ENCODE measurements at places on chromosomes 3 and 15.
A peak's percentile ranks its signal among the peaks of the same experiment; 100 is the strongest.

- DNase-seq, result no peak
Observed at GRCh38 chr3:139309880-139310279, 33.9 kb upstream of the MRPS22 start.

GRCh38 chr3:192816351-192816750, 89.0 kb upstream of the FGF12 start:
- DNase-seq, result peak; percentile 59

- no peak for DNase-seq
Observed at GRCh38 chr3:157467200-157467599, 30.6 kb downstream of the PTX3 start.

GRCh38 chr15:44034933-44035624, 160.0 kb downstream of the FRMD5 start:
- no peak for DNase-seq

DNA sequence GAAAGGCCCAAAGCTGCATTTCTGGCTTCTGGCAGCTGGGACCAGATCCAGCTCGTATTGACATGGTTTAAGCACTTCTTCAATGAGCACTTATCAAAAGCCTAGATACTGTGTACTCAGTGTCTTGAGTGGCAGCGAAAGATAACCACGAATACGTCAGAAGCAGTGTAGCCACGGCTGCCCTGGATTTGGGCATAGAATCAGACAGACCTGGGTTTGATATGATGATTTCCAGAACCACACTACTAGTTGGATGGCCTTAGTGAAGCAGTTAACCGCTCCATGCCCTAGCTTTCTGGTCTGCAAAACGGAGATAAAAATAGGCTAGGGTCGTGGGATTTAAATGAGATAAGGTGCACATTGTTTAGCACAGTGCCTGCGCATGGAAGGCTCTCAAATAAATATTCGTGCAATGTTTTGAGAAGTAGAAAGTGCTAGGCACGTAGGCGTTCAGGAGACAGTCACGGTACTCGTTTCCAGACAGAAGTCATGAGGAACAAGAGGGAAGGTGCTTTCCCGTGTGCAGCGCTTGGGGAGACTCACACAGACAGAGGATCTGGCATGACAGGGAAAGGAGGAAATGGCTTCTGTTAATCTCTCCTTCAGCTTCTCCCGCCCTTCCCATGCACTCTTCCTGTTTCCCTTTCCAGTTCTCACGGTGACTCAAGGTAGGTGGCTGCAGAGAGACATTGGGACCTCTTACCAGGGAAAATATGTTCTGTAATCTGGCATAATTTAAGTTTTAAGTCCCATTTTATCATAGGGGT, 70.3 kb downstream of the CCNL1 start:
- DNase-seq, result no peak

DNA sequence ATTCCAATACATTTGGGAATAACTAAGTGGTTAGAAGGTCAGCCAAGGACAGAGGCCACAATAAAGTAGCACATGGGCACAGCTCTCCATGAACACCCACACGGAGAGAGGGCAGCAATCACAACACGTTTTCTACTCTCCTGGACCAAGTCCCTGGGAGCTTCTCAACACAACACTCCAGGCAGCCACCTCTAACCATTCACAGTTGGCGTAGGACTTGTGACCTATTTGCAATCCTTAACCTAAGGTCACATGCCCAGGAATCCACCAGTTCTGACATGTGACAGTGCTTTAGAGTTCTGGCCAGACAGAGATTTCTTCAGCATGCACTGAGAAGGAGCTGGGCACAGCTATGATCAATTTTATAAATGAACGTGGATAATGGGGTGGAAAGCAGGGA, 280.8 kb downstream of the SHQ1 start:
- no peak for DNase-seq

DNA sequence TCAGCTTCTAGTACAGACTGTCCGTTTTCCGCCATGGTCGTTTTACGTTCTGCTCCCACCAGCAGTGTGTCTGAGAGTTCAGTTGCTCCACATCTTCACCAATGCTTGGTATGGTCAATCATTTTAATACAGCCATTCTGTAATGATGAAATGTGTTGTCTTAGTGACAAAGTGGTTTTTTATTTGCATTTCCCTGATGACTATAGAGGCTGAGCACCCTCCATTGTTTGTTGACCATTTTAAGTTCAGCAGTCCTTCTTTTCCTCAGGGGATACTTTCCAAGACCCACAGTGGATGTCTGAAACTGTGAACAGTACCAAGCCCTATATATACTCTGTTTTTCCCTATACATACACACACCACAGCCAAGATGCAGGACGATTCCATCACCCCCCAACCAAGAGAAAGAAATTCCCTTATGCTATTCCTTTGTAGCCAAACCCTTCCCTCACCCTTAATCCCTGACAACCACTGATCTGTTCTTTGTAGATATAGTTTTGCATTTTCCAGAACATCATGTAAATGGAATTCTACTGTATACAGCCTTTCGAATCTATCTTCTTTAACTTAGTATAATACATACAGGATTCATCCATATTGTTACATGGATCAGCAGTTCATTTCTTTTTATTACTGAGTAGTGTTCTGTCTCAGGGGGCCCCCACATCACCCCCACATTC, 55.9 kb downstream of the C3orf20 start:
- DNase-seq, result no peak

DNA sequence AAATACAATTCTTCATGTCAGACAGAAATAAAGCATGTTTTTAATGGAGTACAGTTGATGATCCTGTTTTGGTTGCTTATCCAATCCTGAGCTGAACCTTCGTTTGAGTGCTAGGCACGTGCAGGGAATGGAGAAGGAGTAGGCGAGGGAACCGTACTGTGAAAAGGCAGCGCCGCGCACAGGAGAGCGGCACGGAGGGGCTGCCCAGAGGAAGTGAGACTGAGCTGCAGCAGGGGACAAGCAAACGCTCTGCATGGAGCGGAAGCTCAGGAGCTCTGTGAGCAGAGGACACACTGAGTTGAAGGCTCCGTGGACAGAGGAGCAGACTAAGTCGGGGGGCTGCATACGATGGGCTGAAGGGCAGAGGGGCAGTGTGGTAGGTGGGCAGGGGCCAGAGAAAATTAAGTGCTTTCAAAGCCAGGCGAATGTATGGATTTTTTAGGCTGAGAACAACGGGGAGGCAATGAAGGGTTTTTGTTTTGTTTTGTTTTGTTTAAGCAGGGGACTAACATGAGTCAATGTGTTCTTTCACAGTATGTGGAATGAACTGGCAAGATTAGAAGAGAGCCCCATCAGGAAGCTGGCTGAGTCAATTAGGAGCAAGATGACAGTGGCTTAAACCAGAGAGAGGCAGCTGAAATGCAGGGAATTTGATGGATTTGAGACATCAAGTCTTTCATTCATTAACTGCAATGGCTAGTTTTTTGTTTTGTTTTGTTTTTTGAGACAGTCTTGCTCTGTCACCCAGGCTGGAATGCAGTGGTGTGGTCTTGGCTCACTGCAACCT, 23.8 kb upstream of the TM2D3 start:
- peak; percentile 5 for DNase-seq

DNA sequence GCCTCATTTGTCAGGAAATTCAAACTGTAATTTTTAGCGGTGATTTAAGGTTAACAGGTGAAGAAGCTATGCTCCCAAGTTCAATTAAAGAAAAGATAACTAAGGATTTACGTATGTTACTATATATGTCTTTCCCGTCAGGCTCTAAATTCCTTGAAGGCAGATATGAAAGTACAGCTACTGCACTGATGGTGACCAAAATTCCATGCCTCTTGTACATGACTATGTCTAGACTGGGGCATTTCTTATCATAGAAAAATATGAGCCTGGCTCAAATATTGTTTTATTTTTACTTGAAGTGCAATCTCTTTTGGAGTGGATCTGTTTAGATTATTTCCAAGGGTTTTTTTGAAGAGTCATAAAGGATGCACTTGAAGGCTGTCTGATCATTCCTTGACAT, 647.1 kb upstream of the KCNMB2 start:
- DNase-seq, result no peak

DNA sequence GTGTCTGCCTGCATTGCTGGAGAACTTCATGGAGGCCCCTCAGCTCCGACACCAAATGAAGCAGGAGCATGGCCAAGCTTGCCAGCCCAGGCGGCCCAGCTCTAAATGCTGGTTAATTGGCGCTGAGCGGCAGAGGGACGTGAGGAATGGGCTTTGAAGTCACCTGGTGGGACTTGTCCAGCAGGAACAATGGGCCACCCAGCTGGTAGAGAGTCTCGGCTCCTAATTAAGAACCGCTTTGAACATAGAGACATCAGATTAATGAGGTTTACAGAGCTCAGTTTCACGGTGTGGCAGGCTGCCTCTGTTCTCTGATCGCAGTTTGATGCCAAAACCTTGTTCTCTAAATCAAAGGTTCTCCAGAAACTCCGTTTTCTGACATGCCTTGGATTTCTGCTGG, 77.5 kb upstream of the LINGO1 start:
- DNase-seq, result peak; percentile 45

DNA sequence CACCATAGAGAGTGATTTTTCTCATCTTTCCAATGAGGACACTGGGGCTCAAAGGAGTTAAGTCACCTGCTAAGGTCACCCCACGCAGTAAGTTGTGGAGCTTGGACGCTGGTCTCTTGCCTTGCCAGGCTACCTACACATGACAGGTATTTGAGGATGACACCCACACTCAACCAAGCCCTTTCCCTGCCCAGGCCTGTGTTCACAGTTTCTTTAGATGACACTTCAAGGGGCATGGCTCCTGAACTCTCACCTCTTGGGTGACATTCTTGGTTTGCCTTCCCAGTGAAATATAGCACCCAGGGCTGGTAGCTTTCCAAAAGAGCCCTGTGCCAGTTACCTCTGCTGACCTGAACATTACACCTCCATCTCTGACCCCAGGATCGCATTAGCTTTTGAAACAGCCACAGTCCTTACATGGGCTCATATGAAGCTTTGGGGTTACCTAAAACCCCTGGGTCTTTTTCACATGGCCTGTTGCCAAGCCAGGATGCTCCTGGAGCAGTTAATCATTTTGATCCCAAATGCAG, 148.0 kb downstream of the RPLP1 start:
- DNase-seq, result no peak

DNA sequence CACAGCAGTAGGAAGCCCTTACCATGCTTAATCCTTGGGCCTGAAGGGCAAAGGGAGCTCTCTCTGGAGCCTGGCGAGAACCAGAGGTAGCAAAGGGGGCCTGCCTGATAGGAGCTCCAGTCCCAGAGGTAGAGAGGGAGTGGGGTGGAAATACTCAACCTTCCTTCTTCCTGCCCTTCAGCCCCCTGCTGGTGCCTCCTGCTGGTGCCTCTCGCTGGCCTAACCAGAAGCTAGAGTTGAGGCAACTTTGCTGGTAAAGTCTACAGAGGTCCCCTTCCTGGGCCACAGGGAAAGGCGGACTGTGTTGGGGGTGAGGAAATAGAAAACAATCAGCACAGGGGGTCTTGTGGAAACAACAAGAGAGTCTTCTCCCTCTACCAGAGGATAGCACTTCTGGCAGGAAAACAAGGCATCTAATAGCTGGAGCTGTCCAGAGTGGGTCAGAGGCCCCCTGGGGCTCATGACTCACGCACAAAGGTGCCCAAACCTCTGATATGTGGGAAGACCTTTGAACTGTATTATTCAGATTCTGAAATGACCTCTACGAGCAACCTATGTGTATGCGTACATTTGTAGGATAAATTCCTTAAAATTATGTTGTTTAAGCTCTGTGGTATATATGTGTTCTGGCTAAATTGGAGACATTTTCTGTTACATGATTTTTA, 133.9 kb downstream of the LRRC28 start:
- no peak for DNase-seq

GRCh38 chr3:27657404-27657803, 64.7 kb downstream of the EOMES start:
- no peak for DNase-seq

DNA sequence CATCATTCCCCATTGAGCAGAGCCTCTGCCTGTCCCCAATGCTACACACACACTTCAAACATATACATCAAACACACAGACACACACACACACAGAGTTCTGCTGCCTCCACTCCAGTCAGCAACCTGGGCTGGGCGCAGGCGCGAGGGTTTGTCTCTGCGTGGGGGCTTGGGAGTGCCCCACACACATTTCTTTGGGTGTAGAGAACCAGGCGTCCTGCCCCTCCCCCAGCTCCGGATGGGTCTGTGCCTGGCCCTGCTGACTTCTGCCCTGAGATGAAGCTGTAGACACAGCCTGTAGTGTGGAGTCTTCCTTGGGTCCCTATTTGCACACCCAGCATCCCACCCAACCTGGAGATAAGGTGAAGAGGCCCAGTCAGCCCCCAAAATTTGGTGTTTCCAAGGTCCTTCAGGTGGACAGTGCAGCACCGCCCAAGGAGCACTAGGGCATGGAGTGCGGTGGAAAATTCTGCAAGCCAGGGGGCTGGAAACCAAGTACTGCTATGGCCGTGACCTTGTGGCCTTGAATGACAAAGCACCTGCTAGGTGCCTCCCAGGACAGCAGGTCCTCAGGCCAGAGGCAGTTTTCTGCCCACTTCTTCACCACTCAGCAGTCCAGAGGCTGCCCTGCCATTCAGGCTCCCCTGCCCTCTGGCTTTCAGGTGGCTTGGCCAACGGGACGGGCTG, 26.8 kb downstream of the FBXW12 start:
- no peak for DNase-seq

- no peak for DNase-seq
Observed at GRCh38 chr15:88622605-88622975, 1.4 kb downstream of the AEN start.

DNA sequence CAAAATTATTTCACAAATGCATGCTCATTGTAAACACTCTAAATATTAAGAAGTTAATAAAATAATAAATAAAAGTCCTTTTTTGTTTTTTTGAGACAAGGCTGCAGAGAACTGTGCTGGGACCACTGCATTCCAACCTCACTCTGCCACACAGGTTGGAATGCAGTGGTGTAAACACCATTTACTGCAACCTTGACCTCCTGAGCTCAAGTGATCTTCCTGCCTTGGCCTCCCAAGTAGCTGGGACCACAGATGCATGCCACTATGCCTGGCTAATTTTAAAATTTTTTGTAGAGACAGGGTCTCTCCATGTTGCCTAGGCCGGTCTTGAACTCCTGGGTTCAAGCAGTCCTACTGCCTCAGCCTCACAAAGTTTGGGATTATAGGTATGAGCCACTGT, 578.4 kb downstream of the ZIC1 start:
- DNase-seq, result no peak

DNA sequence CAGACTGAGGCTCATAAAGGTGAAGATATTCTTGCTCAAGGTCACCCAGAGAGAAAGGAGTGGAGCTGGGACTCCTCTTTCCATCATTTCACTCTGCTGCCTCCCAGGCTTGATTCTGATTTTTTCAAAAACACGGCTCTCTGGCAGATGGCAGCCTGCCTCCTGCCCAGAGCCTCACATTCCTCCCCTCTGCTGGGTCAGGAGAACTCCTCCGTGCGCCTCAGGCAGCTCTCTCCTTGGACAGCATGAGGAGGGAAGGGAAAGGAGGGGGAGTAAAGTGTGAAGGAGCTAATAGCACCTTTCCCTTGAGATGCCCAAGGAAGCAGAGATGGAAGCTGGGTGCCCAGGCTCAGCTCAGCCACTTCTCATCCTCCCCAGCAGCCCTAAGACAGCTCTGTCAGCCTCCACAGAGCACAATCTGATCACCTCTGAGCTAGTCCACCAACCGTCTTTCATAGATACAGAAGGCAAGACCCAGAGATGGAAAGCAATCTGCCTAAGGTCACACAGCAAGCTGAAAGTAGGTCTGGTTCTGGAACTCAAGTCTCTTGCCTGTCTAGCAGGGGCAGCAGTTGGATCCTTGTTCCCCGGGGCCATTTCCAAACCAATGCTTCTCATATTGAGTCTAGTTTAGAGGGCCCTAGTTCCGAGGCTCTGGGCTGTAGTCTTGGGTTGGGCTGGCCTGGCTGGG, 3.5 kb downstream of the RLBP1 start:
- no peak for DNase-seq

Measured in retina (tissue), 1 donor.